ENCODE measurements at places on chromosomes 13 and 19.
A peak's percentile ranks its signal among the peaks of the same experiment; 100 is the strongest.

DNA sequence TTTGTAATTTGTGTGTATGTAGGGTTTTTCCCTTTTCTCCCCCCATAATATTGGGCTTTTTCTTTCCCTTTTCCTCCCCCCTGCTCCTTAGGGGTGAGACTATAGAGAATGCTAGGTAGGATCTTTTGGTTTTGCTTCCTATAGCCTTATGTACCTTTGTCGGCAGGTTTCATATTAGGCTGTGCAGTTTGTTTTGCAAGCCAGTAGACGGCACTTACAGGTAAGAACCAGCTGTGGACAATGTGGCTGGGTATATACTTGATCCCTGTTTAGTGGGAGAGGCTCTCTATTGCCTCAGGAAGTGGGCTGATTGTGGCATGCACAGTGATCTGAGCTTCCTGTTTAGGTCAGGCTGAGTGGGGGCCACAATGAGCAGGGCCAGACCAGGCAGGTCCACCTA, 359.2 kb upstream of the OBI1 start:
- no peak for DNase-seq

- no peak for DNase-seq
Observed at GRCh38 chr19:1489463-1490310, 463 bp downstream of the PCSK4 start.

- DNase-seq: no peak
Observed at GRCh38 chr19:20503476-20503875, 62.1 kb downstream of the ZNF737 start.

DNA sequence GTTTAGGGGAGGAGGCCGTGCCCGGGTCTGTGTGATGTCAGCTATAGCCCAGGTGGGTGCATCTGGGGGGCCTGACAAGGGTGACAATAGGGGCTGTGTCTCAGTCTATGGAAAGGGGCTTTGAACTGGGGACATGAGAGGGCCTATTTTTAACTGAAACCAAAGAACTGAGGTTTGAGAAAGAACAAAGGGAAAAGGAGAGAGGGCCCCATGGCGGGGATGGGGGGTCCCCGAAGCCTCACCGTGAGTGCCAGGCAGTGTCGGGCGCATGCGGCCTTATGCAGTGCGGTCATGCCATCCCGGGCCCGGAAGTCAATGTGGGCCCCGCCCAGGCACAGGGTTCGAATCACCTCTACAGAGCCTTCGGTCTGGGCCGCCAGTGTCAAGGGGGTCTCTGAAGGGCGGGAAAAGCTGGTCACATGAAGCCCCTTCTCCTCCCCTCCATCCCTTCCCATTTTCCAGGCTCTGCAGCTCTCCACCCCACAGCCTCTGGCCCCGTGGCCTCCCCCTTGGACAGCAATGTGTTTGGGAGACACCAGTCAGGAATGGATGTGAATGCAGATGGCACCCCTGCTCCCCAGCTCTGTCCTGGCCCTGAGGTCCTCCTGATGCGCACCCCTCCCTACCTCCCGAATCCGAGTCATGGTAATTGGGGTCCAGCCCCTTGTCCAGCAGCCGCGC, 5.9 kb downstream of the SHANK1 start:
- no peak for DNase-seq

DNA sequence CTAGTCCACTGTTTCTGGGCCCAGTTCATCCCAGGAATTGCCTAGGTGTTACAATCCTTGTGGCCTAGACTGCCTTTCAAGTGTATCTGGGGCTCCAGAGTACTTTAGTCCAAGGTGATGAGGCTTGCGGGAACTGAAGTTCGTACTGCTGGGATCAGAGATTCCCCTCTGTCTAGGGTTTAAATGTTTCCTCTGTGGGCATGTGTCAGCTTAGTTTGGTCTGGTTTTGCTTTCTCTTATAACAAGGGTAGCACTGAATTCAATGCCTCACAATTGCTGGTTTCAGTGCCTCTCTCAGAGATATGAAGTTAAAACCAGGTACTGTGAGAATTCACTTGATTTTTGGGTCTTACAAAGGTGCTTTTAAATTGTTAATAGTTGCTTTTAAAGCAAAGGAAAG, 30.8 kb downstream of the RGCC start:
- DNase-seq: no peak

GRCh38 chr19:50258918-50259372, 55.5 kb downstream of the MYH14 start:
- no peak for DNase-seq

DNA sequence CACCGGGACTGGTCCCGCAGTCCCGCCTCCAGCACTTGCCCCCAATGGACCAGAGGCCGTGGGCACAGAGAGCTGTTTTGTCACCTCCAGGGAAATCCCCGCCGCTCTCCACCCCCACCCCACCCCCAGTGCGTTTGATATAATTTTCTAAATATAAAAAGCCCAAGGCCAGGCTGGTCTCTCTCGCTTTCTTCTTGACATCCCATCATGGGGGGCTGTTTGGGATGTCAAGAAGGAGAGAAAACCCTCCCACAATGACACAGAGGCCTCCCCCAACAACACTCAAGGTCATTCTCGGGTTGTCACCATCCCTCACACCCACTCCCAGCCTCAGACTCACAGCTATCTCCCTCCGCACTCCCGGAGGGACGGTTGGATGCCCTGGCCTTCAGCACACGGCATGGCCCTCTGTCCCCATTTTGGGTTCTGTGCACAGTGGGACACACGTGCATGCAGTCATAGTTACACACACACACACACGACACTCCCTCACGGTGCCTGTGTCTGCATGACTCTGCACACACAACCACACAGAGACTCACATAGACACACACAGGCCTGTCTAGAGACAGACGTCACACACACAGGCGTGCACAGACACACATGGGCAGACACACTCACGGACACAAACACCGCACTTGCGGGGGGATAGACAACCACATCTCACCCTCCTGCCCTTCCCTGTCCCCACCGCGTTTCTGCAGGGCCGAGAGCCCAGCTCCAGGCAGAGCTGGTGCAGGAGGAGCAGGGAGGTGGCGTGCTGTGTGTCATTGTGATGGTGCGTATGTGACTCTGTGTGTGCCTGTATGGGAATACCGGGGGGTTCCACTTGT, 4.8 kb upstream of the NFIC start:
- DNase-seq: no peak

DNA sequence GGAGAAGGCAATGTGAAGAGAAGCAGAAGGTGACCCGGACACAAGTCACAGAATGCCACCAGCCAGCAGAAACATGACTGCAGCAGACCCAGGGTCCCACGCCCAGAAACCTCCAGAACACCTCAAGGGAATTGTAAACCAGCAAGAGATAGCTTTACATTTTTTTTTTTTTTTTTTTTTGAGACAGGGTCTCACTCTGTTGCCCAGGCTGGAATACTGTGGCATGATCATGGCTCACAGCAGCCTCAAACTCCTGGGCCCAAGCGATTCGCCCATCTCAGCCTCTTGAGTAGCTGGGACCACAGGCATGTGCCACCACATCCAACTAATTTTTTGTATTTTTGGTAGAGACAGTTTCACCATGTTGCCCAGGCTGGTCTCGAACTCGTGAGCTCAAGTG, 10.5 kb upstream of the CEACAM20 start:
- no peak for DNase-seq

DNA sequence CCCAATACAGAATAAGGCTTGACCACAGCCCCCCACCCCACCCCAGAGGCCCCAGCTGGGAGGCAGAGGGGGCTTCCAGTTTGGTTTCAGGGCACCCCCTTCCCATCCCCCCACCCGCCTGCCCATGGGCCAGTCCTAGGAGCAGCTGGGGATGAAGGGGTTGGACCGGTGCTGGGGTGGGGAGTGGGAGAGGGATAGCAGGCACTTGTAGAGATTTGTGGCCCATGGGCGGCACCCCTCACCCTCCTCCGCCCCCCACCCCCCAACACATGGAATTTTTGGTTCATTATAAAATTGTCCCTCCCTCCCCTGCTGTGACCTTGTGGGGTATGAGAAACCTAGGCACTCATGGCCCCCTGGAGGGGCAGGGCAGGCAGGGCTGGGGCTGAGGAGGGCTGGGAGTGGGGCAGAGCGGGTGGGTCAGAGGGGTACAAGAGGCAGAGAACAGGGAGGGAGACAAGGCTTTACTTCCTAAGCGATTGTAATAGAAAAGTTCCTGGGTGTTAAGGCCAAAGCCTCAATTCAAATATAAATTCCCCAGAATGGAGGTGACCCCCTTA, 5.3 kb upstream of the GSK3A start:
- DNase-seq: no peak

GRCh38 chr19:51294211-51294976, 17.1 kb upstream of the IGLON5 start:
- DNase-seq: no peak

- no peak for DNase-seq
Observed at GRCh38 chr13:112956571-112957294, 12.3 kb upstream of the MCF2L start.

- DNase-seq: peak; percentile 37
Observed at GRCh38 chr19:2391118-2391725, 31.2 kb downstream of the TMPRSS9 start.

DNA sequence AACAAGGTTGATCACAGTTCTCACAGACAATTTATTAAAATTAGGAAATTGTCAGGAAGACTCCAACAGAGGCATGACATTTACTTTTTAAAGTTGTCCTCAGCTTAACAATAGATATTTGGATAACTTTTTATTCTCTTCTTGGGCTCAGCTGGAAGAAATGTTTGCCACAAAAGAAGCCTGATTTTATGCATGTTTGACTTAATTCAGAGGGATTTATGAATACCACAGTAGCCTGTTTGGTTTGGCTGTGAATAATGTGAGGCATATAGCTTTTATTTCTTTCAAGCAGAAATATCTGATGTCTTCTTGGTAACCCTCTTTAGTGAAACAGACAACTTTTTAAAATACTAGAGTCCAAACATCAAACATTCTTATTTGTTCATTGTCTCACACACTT, 1464.5 kb upstream of the SLC10A2 start:
- no peak for DNase-seq

DNA sequence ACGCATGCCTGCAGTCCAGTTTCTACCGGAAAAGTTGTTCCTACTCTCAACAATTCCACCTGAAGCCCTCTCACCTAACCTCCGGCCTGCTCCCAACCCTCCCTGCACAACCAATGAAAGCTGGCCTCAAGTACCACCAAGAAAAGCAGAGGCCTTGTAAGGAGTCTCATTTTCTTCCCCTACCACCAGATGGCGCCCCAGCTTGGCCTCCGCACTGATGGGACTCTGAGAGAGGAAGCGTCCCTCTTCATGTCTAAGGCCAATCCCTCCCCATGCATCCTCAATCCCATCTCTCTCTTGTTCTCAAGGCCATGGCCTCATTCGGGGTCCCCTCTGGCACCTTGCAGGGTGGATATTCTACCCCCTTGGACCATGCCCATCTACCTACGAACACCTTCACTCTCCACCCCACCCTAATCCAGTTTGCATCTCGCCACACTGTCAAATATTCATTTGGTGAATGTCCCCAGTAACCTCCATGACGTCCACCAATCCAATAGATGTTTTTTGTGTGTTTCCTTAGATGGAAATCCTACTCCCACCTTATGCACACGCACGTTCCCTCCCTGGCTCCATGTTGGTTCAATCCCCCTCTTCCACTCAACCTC, 412.8 kb downstream of the ZNF536 start:
- DNase-seq: no peak

- DNase-seq: peak; percentile 37
Observed at GRCh38 chr13:100269837-100270236, 180.9 kb downstream of the PCCA start.

DNA sequence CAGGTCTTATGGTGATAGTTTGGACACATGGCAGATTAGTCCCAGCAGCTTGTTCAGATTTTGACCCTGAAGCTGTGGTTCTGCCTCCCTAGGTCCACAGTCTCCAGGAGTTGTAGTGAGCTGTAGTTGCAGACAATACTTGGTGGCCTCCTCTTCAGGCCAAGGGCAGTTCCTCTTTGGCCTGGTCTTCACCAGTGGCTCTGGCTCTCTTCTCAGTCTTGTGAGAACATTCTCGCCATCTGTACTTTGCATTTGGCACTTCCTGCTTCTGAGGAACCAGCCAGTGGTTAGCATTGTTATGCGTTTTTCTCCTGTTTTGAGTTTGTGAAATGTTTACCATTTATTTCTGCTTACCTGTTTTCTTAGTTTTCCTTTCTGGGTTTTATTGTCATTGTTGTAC, 40.7 kb downstream of the PCCA start:
- no peak for DNase-seq

GRCh38 chr19:41356984-41357739, 3.4 kb upstream of the TGFB1 start:
- DNase-seq: no peak

DNA sequence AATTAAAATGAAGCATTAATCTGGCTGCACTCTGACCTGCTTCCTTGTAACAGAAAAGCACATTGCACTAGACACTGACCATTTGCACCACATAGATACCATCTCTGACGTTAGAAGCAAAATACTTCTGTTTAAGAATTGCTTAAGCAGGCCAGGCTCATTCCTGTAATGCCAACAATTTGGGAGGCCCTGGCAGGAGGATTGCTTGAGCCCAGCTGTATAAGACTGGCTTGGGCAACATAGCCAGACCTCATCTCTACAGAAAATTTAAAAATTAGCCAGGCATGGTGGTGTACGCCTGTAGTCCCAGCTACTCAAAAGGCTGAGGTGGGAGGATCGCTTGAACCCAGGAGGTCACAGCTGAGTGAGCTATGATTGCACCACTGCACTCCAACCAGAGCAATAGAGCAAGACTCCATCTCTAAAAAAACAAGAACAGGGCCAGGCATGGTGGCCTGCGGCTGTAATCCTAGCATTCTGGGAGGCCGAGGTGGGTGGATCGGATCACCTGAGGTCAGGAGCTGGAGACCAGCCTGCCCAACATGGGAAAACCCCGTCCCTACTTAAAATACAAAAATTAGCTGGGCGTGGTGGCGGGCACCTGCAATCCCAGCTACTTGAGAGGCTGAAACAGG, 7.0 kb upstream of the TLE6 start:
- DNase-seq: no peak

DNA sequence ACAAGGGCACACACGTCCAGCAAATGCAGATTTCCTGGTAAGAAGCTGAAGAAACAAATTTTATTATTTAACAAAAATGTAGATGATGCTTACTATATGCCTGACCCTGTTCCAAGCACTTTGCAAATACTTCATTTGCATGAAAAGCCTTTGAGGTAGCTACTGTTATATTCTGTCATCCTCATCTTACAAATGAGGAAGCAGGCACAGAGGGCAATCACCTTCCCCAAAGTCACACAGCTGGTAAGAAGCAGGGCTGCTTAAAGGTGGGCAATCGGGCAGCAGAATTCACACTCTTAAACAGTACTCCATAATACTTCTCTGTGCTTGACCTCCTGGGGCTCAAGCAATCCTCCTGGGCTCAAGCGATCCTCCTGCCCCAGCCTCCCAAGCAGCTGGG, 18.3 kb upstream of the PNMA8C start:
- no peak for DNase-seq

GRCh38 chr13:77425705-77426104, 98.8 kb upstream of the MYCBP2 start:
- DNase-seq: no peak

- no peak for DNase-seq
Observed at GRCh38 chr19:50387176-50387867, 3.2 kb downstream of the POLD1 start.

DNA sequence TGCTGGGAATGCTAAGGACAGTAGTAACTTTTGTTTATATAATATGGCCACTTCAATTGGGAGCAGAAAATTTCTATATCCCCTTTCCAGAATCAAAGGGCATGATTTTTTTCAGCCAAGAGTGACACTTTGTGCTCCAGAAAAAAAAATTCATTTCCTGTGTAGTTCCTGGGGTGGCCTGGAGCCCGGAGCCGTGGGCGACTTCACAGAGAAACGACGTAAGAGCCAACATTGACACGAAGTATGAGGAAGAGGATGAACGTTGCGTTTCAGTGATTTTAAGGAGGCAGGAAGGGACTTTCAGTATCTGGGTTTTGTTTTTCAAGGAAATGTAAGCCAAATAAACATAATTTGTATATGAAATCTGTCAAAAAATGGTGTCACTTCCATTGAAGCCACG, 187.6 kb downstream of the STK24 start:
- DNase-seq: no peak

GRCh38 chr19:34224996-34225658, 29.2 kb upstream of the GARRE1 start:
- no peak for DNase-seq

Measured in AG09319 (cell line).